ENCODE measurements at places on chromosomes 6 and 20. TPM values are rescaled to one million over a fixed set of nuclear protein-coding genes. Genes with fewer than 3 reads are reported as not detected.

DNA sequence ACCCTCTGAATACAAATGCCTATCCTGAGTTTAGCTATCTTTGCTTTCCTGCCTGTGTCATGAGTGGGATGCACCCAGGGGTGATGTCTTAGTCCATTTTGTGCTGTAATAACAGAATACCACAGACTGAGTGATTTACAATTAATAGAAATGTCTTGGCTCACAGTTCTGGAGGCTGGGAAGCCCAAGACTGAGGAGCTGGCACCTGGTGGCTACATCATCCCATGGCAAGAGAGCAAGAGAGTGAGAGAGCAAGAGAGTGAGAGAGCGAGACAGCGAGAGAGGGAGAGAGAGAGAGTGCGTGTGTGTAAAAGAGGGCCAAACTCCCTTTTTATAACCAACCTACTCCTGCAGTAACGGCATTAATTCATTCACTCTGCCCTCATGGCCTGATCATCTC, 76.8 kb downstream of the PRDM1 start:
- no peak for DNase-seq

- no peak for DNase-seq
Observed at GRCh38 chr20:58188527-58188926, 39.9 kb downstream of the ANKRD60 start.

- DNase-seq: no peak
Observed at GRCh38 chr6:24188578-24189080, 62.6 kb downstream of the NRSN1 start.

The CCN6 gene
- polyA plus RNA-seq: 0.10 TPM

The MEA1 gene
- 76.6 TPM for polyA plus RNA-seq
